ENCODE measurements at places on chromosomes 3 and 15.

DNA sequence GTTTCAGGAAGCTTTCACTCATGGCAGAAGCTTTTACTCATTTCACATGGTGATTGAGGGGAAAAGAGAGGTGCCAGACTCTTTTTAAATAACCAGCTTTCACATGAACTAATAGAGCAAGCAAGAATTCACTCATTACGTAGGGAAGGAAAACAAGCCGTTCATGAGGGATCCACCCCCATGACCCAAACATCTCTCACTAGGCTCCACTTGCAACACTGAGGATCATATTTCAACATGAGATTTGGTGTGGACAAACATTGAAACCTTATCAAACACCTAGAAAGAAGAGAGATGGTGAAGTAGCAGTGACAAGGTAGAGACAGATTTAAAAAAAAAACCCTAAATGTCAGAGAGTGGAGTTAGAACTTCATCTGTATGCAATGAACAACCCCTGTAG is 408.6 kb upstream of the PDZRN3 start:
- DNase-seq, result no peak

DNA sequence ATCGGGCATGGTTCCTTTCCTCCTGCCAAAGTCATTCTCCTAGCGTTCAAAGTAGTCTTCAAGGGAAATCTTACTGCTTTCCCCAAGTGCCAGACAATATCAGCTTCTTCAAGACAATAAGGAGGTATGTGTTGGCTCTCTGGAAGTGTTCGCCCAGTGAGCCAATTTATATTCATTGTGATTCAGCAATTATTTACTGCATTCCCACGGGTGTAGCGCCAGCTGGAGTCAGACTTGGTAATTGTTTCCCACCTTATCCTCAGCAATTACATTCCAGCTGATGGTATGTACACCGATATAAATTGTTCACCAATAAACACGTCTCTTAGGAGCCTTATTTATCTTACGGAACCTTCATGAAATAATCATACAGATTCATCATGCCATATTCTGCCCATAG is 103.6 kb upstream of the CTNNB1 start:
- no peak for DNase-seq

DNA sequence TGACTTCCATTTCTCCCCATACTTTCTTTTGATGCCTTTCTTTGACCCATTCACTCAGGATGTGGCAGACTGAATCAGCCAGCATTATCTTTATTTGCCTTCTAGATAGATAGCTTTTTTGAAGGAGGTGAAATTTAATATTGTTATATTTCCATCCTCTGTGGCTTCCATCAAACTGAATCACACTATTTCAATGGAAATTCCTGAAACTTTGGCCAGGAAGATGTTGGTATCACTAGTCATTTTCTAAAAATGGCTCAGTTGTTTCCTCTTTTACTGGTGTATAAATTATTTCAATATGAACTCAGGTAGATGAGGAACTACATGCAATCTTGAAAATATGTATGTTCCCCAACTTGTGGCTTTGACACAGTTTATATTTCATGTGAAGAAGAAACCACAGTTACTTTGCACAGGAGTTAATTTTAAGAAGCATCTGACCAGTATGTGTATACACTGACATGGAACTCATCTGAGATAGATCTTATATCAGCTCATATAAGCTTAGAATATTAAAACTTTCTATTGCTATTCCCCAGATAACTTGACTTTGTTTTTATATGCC is 248.3 kb downstream of the CGGBP1 start:
- DNase-seq, result no peak

GRCh38 chr15:82543160-82543559 is 2.9 kb upstream of the RPS17 start:
- DNase-seq, result no peak

DNA sequence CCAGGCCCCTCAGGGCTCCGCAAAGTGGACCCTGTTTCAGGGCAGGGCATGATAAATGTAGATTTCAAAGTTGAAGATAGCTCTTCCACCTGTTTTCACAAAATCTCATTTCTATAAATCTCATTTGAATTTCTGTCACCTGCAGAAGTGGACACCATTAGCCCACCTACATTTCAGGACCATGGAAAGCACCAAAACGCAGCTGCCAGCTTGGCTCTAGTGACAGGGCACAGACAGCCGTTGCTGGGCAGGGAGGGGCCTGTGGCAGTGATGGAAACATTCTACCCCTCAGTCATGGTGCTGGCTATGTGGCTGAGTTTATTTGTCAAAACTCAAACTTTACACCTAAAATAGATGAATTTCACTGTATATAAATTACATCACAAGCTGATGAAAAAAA is 40.4 kb downstream of the PRR23E start:
- DNase-seq, result no peak

- DNase-seq, result no peak
These were observed 321.2 kb upstream of the COL8A1 start for GRCh38 chr3:99317201-99317600.

GRCh38 chr3:40073310-40074007 is 236.0 kb upstream of the EIF1B start:
- DNase-seq, result no peak

DNA sequence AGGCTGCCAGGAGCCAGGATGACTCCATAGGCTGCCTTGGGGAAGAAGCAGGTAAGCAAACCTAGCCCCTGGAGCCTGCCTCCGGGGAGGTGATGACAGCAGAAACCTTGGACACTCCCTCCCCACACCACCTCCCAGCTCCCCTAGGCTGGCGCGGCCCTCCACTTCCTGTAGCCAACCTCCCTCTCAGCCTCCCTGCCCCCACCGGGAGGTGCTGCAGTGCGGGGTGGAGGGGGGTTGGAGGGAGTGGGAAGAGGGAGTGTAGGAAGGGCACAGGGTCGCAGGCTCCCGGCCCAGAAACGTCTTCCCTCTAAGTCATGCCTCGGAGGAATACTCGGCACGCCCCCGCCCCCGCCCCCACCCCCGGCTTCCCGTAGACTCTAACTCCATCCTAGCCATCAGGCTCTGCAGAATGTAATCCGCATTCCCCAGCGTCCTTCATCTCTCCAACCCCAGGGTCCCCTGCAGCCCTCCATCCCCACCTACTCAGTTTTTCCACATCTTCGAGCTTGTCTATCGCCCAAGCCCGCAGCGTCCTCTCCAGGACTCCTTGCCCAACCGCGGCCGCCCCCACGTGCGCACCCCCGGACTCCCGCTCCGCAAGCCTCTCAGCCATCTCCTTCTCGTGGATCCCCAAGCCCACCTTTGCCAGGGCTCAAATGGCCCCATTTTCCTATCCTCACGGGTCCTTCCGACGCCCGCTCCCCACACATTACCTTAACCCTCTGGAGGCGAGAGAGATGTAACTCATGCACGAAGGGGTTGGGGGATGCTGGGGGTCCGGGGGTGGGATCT is 528 bp downstream of the LPCAT4 start:
- DNase-seq, result no peak

- DNase-seq, result no peak
These were observed 2.1 kb upstream of the ANXA2 start for GRCh38 chr15:60399931-60400330.

- no peak for DNase-seq
These were observed 252.2 kb upstream of the TBL1XR1 start for GRCh38 chr3:177449360-177450006.

GRCh38 chr3:146093896-146094295 is 67.1 kb downstream of the PLOD2 start:
- no peak for DNase-seq

DNA sequence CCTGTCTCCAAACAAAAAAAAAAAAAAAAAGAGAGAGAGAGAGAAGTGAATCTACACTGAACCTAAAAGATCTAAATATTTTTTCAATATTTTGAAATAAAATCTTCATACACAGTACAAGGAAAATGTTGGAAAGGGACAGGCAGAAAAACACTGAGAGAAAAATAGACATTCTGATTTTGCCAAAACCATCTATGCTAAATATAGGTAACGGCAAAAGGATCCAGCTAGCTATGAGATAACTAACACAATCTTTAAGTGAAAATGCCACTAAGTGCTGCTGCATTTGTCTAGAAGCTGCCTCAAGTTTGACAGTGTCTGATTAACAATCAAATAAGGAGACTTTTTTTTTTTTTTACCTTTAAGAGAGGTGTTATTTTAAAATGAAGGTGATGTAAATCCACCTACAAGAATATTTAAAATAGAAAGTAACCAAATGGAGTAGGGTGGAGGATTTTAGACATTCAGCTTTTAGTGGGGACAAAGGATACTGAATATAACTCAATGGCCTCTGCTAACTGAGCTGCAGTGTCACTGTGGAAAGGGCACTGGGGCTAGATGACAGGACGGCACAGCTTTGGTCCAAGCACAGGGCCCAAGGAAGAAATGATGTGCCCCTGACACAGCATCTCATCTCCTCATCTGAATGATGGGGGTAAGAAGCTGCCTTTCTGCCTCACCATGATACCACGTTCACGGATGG is 62.4 kb downstream of the HACD2 start:
- DNase-seq, result no peak

DNA sequence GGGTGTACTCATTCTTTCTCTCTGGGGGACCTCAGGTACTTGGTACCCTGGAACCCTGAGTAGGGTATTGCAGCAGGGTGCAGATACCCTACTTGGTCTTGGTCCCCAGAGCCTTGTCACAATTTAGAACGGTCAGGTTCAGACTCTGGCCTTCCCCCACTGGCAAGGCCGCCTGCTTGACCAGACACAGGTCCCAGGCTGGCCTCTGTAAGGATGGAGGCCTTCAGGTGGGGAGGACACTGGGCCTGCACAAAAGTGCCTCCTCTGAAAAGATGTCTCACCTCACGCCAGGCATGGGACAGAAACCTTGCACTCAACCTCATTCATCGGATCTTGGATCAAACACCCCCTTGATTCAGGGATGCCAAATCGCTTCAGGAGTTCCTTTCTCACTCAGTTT is 158.4 kb downstream of the KLF13 start:
- no peak for DNase-seq

DNA sequence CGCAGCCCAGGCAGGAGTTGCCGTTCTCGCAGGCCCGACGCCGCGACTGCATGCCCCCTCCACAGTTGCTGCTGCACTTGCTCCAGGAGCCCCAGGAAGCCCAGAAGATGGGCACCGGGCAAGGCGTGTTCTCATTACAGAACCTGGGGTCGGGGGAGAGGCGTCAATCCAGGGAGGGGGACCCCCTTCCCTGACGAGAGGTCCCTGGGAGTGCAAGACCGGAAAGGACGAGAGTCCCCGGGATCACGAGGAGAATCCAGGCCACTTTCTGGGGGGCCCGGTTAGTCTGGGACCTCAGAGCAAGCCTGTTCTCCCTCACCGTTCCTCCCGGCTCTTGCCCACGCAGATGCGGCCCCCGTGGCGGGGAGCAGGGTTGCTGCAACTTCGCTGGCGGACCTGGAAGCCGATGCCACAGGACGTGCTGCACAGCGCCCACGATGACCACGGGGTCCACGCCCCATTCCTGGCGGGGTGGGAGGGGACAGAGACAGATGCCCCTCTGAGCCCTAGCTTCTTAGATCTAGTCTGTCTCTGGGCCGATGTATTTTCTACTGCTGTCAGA is 113.9 kb downstream of the SEMA5B start:
- no peak for DNase-seq

DNA sequence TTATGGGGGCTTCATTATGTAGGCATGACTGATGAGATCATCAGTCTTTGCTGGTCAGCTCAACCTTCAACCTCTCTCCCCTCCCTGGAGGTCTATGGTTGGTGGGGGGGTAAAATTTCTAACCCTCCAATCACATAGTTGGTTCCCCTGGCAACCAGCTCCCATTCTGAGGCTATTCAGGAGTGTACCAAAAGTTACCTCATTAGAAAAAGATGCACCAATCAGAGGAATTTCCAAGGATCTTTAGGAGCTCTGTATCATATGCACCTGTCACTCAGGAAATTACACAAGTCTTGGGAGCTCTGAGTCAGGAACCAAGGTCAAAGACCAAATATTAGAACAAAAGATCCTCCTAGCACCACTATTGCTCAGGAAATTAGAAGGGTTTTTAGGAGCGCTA is 21.4 kb upstream of the LEO1 start:
- DNase-seq, result no peak

- no peak for DNase-seq
These were observed 117.3 kb upstream of the UBE3A start for GRCh38 chr15:25556136-25556535.

GRCh38 chr3:55897573-55898224 is 410.6 kb upstream of the WNT5A start:
- DNase-seq, result no peak

- DNase-seq, result peak; percentile 61
These were observed 136.5 kb downstream of the ZNF609 start for GRCh38 chr15:64596701-64597476.

DNA sequence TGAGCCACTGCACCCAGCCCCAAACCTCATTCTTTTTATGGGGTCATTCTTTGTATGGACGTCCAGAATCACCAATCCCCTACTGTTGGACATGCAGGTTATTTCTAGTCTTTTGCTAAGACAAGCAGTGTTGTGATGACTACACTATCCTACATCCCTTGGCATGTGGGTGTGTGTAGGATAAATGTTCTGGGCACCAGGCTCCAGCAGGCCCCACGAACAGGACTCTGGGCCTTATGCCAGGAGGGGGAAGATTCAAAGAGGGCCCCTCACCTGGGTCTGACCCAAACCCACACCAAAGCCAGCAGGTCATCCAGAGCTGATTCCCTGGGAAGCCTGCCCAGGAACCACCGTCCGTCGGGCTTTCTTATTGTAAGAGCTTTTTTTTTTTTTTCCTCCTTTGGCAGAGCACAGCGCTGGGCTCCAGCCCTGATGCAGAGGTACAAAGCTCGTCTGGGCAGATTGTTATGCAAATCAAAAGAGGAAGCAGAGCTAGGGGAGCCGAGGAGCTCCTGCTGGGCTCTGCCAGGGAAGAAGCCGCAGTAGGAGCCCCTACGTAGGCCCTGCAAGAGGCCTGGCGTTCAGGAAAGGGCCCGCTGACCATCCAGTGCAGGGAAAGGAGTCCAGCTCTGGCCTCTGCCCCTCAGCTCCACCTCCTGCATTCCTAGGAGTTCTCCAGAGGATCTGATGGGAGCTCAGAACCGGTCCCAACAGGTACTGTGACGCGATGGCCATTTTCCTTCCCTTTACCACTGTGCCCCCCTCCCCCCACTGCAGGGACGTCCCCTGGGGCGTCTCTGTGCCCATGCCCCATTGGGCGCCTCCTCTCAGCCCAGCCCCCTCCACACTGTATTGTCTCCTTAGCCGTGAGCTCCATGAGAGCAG is 29.0 kb upstream of the FURIN start:
- no peak for DNase-seq

DNA sequence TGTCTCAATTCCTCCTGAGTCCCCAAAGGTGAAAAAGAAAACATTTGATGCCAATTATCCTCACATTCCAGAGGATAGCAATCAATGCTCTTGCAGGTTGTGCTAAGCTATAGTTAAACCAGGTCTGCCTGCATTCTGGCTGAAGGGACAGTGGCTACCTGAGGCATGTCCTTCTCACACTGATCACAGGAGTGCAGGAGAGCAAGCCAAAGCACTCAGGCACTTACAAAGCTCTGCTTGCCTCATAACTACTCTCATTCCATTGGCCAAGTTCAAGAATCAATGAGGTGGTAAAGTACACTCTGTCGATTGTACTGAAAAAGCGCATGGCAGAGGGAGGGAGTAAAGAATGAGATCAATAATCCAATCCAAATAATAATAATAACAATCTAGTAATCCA is 342.0 kb upstream of the PPP2R3A start:
- no peak for DNase-seq
